ENCODE measurements at places on chromosomes 5 and 9.

- peak; percentile 6 for DNase-seq
These were observed 42.9 kb upstream of the AFAP1L1 start for GRCh38 chr5:149228618-149229297.

GRCh38 chr5:104355350-104355749, 792.8 kb upstream of the NUDT12 start:
- DNase-seq: no peak

GRCh38 chr5:51027271-51027670, 356.0 kb upstream of the ISL1 start:
- DNase-seq: no peak

GRCh38 chr5:145385276-145385675, 449.9 kb downstream of the PRELID2 start:
- no peak for DNase-seq

DNA sequence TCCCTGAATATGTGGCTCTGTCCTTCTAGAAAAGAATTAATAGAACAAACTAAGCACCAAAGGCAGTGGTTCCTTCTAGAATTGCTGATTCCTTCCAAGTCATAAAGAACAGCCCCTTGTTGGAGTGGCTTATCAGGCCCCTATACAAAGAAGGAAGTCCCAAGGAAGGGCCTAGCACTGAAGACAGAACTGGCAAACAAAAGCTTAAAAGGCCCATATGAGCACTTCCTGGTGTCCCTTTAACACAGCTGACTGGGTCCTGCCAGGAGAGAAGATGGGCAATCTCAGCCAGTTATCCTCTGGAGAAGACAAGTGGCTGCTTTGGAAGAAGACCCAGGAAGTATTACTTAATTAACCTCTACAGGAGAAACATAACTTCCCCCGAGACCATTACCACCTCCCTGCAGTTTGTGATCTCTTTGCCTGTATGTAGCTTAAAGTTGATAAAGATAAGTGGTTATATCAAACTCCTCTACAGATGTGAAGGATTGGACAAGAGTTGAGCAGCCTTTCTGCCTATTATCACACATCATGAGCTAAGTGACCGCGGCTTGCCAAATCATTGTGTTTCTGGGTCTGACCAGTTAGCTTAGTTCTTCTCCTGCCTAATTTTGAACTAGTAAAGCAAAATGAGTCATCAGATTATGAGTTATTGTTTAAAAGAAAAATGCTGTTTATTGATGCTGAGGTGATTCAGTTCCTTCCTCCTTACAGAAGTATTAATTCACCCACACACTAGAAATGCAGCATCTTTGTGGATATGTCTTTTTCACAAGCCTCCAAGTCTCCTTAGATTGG, 13.3 kb upstream of the STING1 start:
- no peak for DNase-seq

DNA sequence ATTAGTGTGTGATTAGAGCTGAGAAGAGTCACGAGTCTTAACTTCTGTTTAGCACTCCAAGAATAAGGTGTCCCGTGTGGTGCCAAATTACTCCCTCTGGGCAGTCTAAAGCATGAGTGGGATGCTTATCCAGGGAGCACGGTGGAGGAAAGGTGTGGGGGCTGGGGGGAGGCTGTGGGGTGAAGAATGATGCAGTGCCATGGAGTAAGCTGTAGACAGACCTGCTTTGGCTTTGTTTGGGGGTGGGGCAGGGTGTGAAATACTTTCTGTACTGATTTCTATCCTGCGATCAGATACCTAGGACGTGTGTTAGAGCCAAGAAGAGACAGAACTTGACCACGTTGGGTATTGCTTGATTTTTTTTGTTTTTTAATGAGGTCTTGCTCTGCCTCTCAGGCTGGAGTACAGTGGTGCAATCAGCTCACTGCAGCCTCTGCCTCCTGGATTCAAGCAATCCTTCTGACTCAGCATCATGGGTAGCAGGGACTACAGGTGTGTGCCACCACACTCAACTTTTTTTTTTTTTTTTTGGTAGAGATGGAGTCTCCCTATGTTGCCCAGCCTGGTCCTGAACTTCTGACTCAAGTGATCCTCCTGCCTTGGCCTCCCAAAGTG, 232.8 kb downstream of the MAN2A1 start:
- DNase-seq: no peak

- no peak for DNase-seq
These were observed 10.2 kb upstream of the ERGIC1 start for GRCh38 chr5:172823840-172824362.

GRCh38 chr5:9139344-9139743, 406.5 kb downstream of the SEMA5A start:
- DNase-seq: no peak

DNA sequence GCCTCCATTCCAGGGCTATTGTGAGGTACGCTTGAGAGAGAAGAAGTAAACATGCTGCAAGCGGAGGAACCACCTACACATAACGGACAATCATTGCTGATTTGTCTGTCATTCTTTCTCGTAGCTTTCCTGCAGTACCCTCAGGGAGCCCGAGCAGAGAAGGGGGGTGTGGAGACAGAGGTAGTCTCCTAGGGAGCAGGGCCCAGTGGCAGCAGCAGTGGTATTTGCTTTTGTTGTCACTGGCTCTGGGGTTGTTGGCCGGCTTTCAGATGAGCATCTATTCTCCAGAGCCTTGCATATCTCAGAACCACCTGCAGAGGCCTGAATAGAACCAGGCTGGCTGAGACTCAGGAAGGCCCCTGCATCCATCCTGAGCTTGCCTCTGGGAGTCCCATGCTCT, 19.9 kb downstream of the ENHO start:
- DNase-seq: no peak
